ENCODE measurements at places on chromosomes 2 and 18. TPM values are rescaled to one million over a fixed set of nuclear protein-coding genes. Genes with fewer than 3 reads are reported as not detected.

DNA sequence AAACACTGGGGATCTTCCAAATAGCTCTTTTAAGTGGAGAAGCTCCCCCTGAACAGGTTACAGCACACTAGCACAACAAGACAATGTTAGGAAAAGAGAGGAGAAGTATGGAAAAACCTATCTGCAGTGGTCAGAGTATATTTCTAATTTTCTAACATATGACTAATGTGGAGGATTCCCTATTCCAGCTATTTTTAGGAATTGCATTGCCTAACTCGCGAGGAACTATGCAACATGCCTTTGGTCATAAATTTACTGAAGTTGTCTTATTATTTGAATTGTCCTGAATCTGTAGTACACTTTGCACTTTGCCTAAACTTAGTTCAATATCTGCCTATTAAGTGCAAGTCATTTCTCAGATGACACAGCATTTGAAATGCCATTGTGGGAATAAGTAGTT, 381.4 kb downstream of the CCDC85A start:
- DNase-seq: no peak

GPC1 gene
- polyA plus RNA-seq: 41.0 TPM

GRCh38 chr2:200861617-200862155, 2.8 kb downstream of the CLK1 start:
- no peak for DNase-seq

- no peak for DNase-seq
Observed at GRCh38 chr2:42091671-42092070, 43.9 kb downstream of the PKDCC start.

DNA sequence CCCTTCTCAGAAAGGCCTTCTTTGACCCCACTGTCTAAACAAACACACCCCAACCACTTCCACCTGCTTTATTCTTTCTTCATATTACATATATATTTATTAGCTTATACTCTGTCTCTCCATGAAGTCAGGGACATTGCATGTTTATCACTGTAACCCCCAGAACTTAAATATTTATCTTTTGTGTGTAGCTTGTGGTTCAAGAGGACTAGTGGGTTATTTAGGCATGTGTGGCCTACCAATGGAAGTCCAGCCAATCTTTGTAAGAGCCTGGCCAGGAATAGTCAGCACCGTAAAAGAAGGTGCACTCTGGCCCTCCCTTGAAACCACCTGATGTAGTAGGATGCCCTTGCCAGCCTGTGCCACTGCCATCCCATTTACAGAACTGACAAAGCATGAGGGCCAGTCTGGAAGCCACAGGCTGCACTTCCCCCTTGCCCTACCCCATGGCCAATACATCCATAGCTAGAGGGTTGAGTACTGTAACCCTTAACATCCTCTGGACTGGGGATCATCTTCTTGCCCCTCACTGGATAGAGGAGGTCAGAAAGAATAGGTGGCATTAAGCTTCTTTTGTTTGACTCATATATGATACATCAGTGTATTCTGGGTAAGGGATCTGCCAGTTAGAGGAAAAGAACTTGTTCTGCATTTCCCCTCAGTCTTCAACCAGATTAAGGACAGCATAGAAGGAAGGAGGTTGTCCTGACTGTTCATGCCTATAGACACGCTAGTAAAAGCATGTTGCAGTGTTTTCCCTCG, 4.9 kb downstream of the NEMP2 start:
- no peak for DNase-seq

Data from liver (tissue), 10 donors.